MV-4-11 (cell line): ENCODE measurements at places on chromosomes 5 and 9.
A peak's percentile ranks its signal among the peaks of the same experiment; 100 is the strongest.

GRCh38 chr9:33676746-33677505 lies 118.4 kb upstream of the PRSS3 start:
- DNase-seq: no peak

DNA sequence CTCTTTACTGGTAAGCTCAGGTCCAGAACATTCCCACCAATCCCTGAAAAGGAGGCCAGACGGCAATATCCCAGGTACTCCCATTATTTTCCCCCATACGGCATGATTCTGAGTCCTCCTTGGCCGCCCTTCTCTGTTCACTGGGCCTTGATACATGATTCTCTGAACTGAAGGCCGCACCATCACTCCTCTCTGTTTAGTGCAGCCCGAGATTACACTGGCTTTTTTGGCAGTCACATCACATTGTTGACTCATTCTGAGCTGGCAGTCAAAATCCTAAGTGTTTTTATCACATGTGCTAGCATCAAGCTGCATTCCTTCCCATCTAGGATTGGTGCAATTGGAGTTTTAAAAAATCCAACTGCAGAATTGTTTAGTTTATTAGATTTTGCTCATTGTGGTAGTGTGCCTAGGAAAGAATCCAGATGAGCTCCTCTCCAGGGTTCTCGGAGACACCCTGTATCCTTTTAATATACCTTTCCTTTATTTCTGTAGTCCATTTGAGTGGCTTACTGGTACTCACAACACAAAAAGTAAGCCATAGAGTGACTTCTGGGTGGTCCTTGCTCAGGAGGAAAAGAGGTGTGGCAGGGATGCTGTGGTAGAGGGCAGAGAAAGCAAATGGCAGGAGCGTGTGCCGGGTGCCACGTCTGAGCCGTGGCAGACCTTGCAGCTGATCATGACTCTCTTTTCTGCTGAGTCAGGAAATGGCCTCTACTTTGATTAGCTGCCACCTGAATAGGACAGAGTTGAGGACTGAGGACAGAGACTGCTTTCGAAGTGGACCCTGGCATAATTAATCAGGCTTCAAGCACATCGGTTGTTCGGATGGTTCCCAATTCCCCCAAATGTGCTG lies 121.1 kb upstream of the IL12B start:
- DNase-seq: no peak

DNA sequence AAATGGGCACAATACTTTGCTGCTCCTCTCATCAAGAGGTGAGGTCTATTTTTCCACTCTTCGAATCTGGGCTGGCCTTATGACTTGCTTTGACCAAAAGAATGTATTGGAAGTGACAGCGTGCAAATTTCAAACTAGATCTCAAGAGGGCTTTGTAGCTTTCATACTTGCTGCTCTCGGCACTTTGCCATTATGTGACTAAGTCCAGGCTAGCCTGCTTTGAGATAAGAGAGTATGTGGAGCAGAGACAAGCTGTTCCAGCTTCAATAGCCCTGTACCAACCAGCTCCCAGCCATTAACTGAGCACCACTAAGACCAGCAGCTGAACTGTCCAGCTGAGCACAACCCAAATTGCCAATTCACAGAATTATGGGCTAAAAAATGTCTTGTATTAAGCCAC lies 124.6 kb downstream of the ACER2 start:
- DNase-seq: no peak

DNA sequence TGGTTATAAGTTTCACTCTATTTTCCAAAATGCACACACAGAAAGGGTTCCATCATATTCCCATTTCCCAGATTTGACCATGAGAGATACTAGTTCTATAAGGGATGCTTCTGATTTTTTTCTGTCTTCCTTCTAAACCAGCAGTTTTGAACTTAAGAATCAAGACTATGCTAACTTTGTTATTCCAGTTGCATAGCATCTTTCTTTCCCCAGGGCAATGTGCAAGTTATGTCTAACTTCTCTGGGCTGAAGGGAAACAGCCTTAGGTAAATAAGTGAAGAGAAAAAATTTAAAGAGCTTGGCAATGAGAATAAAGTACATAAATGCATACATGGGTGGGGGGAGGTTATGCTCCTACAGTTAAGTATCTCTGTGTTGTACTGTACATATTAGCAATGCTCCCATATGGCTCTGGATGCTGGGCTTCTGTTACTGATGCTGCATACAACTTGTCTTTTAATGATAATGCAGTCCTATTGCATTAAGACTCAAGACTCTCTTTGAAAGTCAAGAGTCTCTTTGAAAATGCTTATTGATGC lies 125.8 kb upstream of the SLC12A2 start:
- DNase-seq: no peak

DNA sequence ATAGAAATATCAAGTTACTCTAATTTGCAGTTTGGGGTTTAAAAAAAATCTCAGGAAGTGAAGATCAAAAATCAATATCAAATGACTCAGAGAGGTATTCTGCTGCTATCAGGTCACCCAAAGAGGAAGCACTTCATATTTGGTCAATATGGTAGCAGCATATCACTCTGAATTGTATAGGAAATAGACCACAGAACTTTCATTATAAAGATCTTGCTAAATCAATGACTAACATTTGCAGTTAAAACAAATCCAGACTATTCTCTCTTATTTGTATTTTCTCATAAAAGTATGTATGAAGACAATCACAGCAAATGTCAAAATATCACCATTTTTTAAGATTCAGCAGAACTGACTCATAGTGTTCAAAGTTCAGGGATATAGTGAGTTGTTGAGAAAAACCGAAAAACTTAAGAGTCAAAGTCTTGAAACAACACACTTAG lies 105.8 kb upstream of the PCSK1 start:
- DNase-seq: peak; percentile 42

DNA sequence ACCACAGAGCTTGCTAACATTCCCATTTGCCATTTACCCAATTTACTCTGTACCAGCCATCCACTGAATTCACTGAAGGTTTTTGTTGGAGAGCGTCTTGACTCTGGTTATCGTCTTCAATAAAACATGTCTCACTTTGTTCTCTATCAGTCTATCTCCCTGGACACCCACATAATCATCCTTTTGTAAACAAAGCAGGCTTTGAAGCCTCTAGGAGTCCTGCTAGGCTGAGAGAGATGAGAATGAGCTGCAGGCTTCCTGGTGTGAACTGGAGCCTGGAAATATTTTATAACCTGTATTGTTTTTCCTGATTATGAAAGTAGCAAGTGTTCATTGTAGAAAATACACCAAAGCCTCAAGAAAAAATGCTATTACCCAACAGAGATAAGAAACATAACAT lies 140.6 kb upstream of the ZNF366 start:
- DNase-seq: no peak

- DNase-seq: no peak
Observed at GRCh38 chr5:56211298-56211865, 21.7 kb downstream of the ANKRD55 start.

GRCh38 chr9:84151640-84152039 lies 171.0 kb downstream of the RMI1 start:
- DNase-seq: no peak

DNA sequence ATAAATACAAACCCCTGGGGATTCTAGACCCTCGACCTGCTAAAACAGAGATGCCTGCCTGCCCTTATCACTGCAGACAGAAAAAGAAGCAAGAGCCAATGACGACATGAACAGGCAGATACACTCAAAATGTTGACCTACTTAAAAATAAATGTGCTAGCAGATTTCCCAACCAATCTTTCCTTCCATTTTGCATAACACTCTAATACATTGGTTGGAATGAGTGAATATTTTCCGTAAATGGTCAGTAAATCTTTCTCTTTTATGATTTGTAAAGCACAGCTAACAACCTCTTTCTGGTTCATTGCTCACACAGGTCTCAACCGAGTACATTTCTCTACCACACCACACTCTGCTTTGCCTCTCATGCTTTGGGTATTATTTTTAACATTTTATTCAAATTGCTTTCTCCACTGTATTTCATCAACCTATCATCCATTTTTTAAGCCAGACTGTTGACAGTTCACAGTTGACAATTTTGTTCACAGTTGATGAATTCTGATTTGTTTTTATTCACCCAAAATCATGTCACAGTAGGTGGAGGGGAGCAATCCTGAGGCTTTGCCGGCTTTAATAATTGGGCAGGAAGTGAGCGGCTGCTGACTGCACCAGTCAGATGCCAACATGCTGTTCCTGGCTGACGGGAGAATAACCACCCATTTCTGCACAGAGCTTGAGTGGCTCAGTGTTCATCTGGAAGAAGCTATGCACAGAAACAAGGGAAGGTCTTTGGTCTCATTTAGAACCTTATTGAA lies 426.6 kb downstream of the SPOCK1 start:
- DNase-seq: no peak

DNA sequence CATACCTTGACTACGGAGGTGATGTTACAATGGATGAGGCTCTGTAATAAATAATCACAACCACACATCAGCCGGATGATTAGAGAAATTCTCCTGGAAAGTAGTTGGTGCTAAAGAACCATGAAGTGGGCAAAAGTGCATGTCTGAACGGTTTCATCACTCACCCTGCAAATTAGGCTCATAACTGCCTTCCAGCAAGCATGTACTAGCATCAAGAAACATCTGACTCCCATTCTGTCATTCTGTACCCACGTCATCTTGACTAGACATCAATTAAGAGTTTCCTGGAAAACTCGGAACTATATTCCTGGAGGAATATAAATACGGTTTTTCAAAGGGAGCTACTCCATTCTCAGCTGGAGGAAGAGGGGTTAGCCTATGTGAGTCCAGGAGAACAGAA lies 52.2 kb downstream of the HSD17B3 start:
- DNase-seq: no peak

DNA sequence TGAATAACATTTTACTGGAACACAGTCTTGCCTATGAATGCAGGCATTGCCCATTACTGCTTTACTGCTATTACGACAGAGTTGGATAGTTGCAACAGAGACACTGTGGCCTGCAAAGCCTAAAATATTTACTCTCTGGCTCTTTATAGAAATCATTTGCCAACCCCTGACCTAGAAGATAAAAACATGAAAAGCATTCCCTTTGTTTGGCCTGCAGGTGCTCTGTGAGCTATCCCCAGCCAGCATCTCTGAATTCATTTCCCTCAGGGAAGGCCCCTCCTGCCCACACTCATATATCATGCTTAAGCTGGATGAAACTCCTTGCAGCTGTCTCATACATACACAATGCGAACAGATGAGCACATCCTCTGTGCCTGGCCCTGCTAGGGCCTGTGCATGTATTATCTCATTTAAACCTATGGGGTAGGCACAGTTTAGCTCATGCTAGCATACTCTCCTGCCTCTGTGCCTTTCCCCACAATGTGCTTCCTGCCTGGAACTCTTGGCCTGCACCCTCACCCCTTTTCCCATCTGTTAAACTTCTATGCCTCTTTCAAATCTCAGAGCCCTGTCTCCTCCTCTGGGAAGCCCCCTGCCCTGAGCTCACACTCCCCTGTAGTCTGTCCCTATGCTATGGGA lies 193.1 kb downstream of the PAX5 start:
- peak; percentile 93 for DNase-seq

GRCh38 chr5:139137697-139138096 lies 60.5 kb downstream of the SIL1 start:
- no peak for DNase-seq

DNA sequence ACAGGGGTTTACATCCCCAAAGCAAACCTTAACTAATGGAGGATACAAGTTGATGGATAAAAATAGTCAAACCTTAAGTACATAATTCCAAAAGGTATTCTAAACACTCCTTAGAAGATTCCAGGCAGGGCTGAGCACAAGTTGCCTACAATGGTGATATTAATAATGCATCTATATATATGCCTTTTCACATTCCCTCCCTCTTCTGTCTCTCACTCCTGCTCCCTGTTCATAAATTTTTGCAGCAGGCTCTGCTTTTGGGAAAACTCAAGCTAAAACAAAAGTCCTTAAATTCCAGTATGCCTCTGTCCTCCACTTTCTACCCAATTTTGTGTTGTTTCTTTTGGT lies 139.4 kb upstream of the CDKN2B start:
- no peak for DNase-seq

DNA sequence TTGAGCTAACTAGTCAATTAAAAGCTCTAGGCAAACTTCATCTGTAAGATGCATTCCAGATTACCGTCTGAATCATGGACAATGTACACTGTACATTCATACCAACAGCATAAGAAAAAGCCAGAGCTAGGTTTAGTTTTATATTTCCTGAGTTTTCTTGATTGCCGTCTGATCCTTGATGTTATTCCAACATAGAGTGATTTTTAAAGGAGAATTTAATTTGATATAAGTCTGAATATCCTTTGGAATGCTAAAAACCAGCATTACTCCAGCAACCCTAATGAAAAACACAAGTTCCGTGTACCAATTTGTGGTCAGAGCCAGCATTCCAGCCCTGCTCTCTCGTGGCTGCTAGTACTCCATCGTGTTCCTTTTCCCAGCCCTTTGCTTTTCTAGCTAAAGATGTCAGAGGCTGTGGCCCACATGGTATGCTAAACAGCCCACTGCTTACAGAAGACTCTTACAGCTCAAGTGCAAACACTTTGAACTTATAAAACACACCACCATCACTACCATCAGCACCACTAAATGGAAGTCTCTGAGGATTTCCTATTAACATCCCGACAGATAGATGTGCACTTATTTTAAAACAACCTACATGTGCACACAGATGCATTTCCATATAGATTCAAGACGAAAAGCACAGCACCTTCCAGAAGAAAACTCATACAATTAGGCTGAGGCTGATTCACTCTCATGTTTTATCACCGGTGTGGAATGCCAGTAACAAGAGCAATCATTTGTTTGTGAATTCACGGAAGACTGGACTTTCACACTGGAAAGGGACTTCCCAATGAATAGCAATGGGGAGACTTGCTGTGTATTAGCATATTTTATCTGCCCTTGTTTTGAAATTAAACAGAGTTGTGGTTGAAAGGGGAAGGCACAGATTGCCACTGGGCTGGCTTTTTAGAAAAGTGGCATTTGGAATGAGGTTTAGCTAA lies 246.9 kb upstream of the GAS1 start:
- DNase-seq: no peak

DNA sequence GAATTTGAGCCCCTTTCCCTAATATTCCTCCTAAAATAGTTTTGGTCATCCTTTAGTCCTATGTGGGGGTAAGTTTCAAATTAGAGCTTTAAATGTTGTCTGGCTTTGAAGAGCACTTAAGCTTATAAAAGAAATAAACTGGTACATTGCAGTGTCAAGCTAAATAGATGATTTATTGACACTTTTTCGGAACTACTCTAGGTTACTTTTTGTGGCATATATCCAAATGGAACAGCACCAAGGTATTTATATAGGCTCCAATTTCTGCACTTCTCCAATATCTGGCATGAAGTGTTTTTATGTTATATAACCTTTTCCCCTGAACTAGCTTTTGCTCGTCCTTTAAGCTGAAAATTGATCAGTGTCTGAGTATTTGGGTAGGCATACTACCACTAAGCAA lies 402.5 kb downstream of the NFIB start:
- no peak for DNase-seq

DNA sequence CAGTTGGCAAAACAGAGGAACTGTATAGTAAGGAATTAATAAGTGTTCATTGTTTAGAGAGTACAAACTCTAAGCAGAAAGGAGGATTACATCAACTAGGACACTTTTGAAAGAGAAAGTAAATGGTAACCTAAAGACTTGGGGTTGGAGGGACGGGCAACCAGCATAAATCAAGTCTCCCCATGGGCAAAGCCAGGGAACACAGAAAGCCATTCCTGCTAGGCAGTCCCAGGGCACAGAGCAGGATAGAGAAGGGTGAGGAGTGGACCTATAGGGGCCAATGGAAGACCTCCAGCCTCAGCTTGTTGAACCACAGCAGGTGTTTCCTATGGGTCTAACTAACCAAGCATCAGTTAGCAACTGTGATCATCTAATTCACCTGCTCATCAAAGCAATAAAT lies 9.2 kb upstream of the ERAP1 start:
- DNase-seq: no peak
